ENCODE measurements at places on chromosomes 5 and 9.
A peak's percentile ranks its signal among the peaks of the same experiment; 100 is the strongest.

DNA sequence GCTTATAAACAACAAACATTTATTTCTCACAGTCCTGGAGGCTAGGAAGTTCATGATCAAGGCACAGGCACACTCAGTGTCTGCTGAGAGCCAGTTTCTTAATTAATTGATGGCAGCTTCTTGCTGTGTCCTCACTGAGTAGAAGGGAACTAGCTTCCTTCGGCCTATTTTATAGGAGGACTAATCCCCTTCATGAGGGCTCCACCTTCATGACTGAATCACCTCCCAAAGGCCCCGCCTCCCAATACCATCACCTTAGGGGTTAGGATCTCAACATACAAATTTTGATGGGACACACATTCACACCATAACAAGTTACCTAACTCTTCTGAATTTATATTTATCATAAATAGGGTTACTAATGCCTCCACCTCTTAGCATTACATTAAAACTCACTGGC is 129.8 kb downstream of the GNAQ start:
- no peak overlapping the region for H3K4me3 ChIP-seq
- no peaks in the 10 kb centered on the region for H3K4me1 ChIP-seq
- DNase-seq = no peak
- no peaks in the 10 kb centered on the region for H3K27me3 ChIP-seq
- H3K27ac ChIP-seq = no peak overlapping the region
- H3K36me3 ChIP-seq = no peaks in the 10 kb centered on the region

DNA sequence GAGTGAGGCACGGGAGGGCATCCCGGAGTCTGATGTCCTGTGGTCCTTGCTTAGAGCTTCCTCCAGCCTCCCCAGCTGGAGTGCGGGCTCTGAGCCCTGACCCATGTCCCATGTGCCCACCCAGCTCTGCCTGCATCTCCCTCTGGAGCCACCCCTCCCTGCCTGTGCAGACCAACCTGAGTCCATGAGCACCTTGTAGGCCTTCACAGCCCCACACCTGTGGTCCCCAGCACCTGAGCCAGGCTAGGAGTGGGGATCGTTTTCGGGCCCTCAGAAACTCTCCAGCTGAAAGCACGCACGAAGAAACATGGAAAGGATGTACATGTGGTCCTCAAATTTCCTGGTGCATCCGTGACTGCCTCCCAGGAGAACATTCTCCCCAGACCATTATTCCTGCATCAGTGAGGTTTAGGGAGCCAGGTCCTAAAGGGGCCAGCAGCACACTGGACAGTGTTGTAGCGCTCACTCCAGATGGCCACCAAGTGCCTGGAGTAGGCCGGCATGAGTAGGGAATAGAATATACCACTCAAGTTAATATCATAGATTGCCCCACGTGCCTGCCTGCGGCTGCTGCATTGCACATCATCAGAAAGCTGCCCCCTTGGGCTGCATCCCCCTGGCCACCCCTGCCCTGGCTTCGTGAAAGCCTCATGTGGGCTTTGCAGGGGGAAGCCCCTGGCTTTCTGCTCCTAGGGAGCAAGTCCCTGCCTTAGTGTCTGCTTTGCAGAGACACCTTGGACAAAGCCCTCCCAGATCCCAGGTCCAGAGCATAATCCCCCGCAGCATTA is 80.6 kb downstream of the WNK2 start:
- peaks cover 10% of the 10 kb centered on the region for H3K4me1 ChIP-seq
- no peaks in the 10 kb centered on the region for H3K27me3 ChIP-seq
- no peak overlapping the region for H3K27ac ChIP-seq

- H3K4me3 ChIP-seq = no peak overlapping the region
- no peaks in the 10 kb centered on the region for H3K36me3 ChIP-seq
- H3K27me3 ChIP-seq = peaks cover 30% of the 10 kb centered on the region
- no peak overlapping the region for H3K27ac ChIP-seq
Observed at GRCh38 chr9:135978642-135979546, 17.7 kb upstream of the UBAC1 start.

DNA sequence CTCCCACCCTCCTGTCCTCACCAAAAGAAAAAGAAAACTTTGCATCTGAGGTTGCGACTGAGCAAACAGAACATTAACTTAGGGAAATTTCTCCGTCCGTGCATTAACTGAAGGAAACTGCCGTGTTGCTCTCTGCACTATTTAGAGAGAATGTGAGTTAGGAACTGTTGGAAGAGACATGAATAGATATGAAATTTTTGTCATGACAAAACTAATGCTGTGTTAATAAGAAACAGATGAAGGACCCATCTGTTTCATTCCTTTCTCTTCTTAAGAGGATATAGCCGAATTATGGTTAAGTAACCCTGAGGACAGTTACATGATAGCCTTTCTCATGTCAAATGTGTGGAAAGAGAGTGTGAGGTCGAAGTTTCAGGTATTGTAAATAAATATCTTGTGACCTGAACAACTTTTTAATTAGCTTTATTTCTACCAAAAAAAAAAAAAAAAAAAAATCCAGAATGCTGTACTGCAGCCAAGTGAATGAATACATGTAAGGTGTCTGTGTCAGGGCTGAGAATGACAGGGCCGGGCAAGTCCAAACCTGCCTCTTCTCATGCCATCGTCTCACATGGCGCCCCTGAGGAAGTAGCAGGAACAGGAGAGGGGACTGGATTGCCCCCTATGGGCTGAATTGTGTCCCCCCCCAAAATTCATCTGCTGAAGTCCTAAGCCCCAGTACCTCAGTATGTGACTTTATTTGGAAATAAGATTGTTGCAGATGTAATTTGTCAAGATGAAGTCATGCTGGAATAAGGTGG is 35.6 kb upstream of the ANKRD33B start:
- H3K36me3 ChIP-seq = no peaks in the 10 kb centered on the region
- no peak for DNase-seq
- no peak overlapping the region for H3K27ac ChIP-seq
- no peaks in the 10 kb centered on the region for H3K4me1 ChIP-seq
- no peaks in the 10 kb centered on the region for H3K27me3 ChIP-seq
- no peak overlapping the region for H3K4me3 ChIP-seq

DNA sequence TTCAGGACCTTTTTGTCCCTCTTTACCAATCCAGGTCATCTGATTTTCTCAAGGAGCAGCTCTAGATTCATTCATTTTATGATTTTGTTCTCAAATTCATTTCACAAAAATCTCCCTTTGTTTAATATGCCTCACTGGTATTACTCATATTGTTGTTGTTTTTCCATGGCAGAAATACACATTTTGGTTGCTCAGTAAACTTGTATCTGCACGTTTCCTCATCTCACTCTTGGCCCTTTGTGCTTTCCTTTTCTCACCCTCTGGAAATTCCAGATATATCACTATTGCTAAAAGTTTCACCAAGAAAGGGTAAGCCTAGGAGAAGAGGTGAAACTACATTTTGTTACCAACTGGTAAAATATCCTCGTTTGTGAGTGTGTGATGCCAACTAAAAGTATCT is 14.8 kb downstream of the ASPN start:
- no peaks in the 10 kb centered on the region for H3K36me3 ChIP-seq
- H3K27me3 ChIP-seq = no peaks in the 10 kb centered on the region
- no peak overlapping the region for H3K27ac ChIP-seq
- no peaks in the 10 kb centered on the region for H3K4me1 ChIP-seq

GRCh38 chr9:120438836-120439546 is 141.0 kb downstream of the CDK5RAP2 start:
- no peak overlapping the region for H3K4me3 ChIP-seq
- DNase-seq = peak; percentile 77
- peaks cover 33% of the 10 kb centered on the region for H3K4me1 ChIP-seq
- H3K27me3 ChIP-seq = no peaks in the 10 kb centered on the region
- H3K36me3 ChIP-seq = peaks cover 46% of the 10 kb centered on the region
